ENCODE measurements at places on chromosomes 6 and 20. TPM values are rescaled to one million over a fixed set of nuclear protein-coding genes. Genes with fewer than 3 reads are reported as not detected.
A peak's percentile ranks its signal among the peaks of the same experiment; 100 is the strongest.

DNA sequence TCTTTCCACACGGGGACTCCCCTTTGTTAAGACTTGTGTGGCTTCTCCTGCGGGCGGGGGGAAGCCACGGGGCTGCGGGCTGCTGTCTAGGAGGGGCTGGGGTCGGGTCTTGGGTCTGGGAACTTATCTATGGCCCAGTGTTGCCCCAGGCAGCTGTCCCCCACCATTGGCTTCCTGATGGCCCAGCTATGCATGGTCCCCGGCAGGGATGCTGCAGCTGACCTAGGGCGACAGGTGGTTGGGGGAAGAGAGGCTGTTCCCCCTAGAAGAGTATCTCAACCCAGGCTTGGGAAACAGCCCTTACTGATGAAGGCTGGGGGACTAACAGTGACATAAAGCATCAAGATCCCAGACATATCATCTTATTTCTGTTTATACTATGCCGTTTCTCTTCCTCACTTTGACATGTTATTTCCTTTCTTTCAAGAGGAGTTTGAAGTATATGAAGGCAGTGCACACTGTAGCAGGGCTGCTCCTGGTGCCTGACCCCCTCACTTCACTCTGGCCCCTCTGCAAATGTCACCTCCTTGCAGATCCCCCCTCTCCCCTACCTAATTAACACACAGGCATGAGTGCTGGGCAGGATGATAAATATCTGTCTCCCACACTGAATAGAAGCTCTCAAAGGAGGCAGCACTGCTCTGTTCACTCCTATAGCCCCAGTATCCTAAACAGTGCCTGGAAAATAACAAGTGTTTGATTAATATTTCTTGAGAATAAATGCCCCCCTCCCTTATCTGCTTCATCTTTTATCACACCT, 87.0 kb downstream of the HIVEP2 start:
- no peak for DNase-seq

DEF6 gene
- 0.65 TPM for total RNA-seq

DNA sequence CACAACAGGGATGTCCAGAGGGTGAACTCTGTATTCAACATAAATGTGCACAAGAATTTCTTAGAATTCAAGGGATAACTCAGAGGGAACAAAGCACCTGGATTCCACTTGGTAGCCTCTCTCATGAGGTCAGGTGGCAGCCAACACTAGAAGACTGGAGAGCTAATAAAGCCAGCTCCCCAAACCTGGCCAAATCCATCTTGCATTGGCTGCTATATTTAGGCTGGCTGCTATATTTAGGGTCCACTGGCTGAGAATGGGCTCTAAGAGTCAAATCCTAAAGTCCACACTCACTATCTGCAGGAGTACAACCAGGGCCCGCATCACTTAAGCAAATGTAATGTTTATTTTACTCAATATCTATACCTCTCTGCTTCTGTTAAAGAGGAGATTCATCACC, 20.0 kb downstream of the TBC1D7 start:
- no peak for DNase-seq

DNA sequence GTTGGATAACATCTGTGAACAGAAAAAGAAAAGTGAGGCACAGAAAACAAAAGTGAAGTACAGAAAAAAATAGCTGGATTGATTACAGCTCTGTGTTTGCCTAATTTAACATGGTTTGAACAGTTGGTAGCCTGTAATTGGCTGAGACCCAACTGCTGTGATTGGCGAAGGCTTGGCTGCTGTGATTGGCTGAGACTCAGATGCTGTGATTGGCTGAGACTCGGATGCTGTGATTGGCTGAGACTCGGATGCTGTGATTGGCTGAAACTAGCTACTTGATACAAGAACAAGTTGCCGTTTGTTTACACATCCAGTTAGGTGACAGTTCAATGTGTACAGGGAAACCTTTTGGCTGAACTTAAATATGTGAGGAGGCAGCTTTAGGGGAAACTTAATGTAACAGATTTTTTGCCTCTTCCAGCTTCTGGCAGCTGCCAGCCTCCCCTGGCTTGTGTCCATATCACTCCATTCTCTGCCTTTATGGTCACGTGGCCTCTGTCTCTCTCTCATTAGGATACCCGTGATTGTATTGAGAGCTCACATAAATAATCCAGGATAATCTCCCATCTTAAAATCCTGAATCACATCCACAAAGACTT, 223.4 kb upstream of the FOXA2 start:
- DNase-seq = no peak

GMPR gene
- total RNA-seq = 15.9 TPM

DNA sequence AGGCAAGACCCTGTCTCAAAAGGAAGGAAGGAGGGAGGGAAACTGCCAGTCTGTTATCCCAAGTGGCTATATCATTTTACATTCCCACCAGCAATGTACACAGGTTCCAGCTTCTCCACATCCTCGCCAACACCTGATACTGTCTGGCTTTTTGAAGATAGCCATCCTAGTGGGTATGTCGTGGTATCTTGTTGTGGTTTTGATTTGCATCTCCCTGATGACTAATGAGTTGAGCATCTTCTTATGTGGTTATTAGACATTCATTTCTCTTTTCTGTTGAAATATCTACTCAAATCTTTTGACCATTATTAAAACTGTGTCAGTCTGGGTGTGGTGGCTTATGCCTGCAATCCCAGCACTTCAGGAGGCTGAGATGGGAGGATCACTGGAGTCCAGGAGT, 47.9 kb upstream of the ARID1B start:
- DNase-seq = no peak

DNA sequence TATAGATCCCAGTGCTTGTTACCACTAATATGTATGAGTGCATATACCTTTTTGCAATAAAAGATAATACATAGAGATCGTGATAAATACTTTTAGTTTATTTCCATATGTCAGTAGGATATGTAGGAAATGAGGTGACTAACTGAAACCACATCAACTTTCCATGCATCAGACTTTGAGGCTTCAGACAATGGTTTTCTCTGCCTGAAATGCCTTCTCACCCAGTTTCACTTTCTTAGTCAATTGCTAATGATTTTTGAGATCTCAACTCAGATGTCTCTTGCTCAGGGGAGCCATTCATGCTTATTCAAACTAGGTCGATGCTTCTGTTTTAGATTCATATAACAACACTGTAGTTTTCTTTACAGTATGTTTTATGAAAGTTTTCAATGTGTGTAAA, 626.6 kb upstream of the ADGRB3 start:
- DNase-seq = no peak

DNA sequence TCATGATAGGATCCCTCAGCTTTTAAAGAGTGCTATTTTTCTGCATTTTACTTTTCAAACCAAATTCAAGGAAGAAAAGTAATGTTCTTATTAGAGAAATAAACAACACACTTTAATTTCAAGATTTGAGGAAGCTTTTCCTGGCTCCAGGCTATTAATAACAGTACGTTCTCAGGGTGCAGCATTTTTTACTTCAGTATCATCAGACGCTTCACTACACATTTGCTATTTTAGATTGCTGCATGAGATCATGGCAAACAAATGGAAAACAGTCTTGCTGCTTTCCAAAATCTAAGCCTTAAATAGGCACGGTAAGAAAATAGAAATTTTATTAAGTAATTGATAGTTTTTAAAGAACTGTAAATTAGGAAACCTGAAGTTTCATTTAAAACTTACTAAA, 253.6 kb upstream of the EXOC2 start:
- no peak for DNase-seq

DNA sequence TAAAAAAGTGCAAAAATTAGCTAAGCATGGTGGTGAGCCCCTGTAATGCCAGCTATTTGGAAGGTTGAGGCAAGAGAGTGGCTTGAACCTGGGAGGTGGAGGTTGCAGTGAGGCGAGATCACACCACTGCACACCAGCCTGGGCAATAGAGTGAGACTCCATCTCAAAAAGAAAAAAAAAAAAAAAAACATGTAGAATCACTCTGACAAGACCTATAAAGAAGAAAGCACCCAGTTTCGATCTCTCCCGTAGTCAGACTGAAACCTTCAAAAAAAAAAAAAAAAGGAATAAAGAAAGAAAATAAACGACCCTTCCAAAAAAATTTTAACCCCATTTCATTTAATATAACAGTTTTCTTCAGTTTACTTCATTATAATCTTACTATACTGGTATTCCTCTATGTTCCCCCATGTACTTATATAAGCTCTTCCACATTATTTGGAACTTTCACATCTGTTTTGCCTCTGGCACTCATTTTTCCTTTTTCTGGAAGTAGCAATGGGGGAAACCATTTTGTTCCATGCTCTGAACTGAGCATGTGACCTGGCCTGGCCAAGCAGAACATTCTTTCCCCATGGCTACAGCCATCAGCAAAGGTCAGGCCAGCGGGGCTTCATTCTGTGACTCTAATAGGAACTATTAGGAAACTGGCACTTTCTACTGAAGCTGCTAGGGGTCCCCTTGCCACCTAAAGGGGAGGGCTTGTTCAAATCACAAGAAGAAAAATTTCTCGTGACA, 9.6 kb downstream of the SLC18B1 start:
- DNase-seq = no peak

DNA sequence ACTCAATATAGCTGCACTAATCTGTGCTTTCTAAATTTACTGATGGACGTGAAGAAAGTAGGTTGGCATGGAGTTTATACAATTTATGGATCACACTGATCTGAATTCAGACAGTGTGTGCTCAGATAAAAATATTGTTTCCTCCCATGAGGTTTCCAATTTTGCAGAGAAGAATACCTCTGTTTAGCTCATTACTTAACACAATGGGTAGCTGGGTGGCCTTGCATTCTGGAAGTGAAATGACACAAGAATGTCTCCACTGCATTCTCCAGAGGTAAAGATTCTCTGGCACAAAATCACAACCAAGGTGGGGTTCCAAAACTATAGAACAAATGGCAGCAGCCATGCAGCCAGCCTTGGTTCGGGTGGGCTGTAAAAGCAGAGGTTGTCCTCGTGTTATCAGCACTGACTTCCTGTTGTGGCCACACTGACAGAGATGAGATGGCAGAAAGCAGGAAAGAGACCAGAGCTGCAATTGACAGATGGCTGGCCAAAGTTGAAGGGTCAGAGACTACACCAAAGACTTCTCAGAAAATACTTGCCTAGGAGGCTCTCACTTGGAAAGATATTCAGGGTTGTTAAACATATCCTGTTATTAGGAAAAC, 50.2 kb downstream of the HDAC2 start:
- no peak for DNase-seq

GRCh38 chr6:144349690-144350527, 64.8 kb downstream of the UTRN start:
- DNase-seq = peak; percentile 99

Measured in lung microvascular endothelial cell (primary cell).